ENCODE measurements at places on chromosomes 3 and 15.

DNA sequence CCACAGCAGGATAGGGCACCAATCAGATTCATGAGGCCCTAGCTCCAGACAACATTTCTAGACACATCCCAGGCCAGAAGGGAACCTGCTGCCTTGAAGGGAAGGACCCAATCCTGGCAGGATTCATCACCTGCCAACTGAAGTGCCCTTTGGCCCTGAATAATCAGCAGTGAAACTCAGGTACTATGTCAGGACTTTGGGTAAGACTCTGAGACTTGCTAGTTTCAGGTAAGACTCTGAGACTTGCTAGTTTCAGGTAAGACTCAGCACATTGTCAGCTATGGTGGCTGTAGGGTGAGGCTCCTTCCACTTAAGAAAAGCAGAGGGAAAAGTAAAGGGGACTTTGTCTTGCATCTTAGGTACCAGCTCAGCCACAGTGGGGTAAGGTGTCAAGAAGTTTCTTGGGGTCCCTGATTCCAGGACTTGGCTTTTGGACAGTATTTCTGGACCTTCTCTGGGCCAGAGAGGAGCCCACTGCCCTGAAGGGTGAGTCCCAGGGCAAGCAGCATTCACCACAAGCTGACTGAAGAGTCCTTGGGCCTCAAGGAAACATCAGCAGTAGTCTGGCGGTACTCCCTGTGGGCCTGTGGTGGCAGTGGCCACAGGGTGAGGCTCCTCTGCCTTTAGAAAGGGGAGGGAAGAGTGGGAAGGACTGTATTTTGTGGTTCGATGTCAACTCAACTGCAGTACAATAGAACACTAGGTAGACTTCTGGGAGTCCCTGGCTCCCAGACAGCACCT is 13.7 kb upstream of the COL8A1 start:
- no peak for DNase-seq

- no peak for DNase-seq
These were observed 32.2 kb downstream of the SLC41A3 start for GRCh38 chr3:126051741-126052140.

DNA sequence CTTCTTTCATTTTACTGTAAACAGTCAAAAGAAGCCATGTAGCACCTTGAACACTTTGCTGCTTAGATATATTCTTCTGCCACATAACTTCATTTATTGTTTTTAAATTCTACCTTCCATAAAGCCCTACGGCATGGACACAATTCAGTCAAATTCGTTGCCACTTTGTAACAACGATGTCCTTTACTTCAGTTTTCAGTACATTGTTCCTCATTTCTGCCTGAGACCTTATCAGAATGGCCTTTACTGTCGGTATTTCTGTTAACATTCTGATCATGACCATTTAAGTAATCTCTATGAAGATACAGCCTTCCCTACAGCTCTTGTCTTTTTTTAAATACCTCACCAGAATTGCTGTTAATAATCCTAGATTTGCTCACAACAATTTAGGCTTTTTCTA is 466.9 kb downstream of the NAALADL2 start:
- no peak for DNase-seq

DNA sequence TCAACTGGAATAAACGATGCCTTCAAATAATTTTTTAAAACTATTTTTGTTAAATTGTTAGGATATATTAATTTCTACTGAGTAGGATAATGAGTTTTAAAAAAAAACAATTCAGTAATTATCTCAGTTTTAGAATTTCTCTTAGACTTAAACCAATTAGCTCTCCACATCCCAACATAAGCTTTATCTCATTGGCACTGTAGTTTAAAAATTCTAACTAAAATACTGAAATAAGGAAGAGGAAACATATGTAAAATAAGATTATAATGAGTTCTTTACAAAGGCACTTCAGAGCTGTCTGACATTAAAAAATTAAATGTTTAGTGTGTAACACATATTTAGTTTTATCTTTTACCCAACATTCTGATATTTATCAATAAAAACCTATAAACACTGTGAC is 558.3 kb downstream of the NAALADL2 start:
- DNase-seq = no peak

DNA sequence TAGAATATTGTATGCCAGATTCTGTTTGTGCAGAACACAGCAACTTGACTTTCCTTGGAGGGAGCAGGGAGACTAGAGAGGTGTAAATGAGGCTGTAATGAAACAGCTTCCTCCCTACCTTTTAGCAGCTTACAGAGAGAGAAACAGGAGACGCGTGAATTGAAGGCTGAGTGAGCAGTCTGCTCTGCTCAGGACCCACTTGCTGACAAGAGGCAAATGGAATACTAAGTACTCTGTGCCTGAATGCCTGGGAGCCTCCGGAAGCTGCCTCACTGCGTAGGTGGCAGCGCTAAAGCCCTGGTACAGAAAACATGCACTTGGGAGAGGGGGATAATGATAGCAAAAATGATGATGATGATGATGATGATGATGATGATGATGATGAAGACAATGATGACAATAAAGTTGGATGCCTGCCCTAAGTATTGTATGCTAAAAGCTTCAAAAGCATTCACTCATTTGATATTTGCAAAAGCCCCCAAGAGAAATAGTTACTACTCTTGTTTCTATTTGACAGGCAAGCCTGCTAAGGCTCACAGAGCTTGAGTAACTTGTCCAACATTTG is 548.9 kb downstream of the NTRK3 start:
- DNase-seq = no peak
